ENCODE measurements at places on chromosomes 2 and 18.

DNA sequence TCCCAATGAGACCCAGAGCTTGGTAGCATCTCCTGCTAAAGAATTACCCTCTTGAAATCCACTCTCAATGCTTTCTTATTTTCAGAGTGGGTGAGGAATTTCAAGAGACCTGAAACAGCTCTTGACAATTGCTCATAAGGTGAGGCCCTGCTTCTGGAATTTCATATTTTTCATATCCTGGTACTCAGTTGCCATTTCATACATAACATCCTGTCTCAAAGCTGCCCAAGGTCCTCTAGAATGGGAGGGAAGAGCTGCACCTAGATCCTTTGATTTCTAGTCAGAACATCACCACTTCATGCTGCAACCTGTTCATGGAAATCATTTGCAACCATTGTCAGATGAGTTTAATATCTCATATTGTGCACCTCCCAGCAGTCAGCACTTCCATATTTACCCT, 404.8 kb upstream of the GALNT5 start:
- DNase-seq, result no peak

- DNase-seq, result no peak
These were observed 102.6 kb downstream of the HS6ST1 start for GRCh38 chr2:128215897-128216642.

GRCh38 chr18:63603772-63604171, 16.6 kb downstream of the SERPINB13 start:
- peak; percentile 92 for DNase-seq

GRCh38 chr2:178469219-178469849, 9.1 kb downstream of the FKBP7 start:
- no peak for DNase-seq

GRCh38 chr2:64865073-64865830, 123.9 kb upstream of the SLC1A4 start:
- DNase-seq, result peak; percentile 62

GRCh38 chr2:60306267-60306861, 247.1 kb downstream of the BCL11A start:
- peak; percentile 20 for DNase-seq

GRCh38 chr2:27754138-27754588, 17.4 kb upstream of the MRPL33 start:
- DNase-seq, result peak; percentile 78

DNA sequence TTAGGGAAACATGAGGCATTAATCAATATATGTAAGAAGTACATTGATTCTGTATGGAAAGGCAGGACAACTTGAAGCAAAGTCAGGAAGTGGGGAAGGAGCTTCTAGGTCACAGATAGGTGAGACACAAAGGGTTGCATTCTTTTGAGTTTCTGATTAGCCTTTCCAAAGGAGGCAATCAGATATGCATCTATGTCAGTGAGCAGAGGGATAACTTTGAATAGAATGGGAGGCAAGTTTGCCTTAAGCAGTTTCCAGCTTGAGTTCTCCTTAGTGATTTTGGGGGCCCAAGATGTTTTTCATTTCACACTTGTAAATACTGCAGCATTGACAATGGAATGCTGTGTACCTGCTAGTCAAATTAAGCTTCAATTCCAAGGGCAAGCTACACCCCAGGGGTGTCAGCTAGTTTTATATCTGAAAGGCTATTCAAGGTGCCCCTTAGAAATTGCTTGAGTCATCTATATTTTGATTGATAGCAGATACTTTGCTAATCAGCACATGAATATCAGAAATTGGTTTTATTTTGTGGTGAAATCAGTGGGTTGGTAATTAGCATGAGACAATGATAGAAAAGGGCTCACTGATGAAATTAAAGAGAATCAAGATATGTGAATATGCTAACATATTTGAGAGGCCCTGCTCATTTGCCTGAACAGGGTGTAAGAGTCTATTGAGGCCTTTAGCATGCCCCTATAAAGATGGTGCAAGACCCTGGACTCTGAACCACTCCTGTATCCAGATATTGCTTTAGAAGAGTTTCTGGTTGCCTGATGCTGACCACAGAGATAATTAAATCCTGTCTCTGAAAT, 131.5 kb downstream of the TMEM17 start:
- no peak for DNase-seq

GRCh38 chr18:10851824-10852319, 297.5 kb downstream of the PIEZO2 start:
- peak; percentile 55 for DNase-seq

GRCh38 chr2:20957788-20958525, 85.9 kb downstream of the APOB start:
- DNase-seq, result no peak

- no peak for DNase-seq
These were observed 120.4 kb upstream of the KLF7 start for GRCh38 chr2:207286106-207286505.

DNA sequence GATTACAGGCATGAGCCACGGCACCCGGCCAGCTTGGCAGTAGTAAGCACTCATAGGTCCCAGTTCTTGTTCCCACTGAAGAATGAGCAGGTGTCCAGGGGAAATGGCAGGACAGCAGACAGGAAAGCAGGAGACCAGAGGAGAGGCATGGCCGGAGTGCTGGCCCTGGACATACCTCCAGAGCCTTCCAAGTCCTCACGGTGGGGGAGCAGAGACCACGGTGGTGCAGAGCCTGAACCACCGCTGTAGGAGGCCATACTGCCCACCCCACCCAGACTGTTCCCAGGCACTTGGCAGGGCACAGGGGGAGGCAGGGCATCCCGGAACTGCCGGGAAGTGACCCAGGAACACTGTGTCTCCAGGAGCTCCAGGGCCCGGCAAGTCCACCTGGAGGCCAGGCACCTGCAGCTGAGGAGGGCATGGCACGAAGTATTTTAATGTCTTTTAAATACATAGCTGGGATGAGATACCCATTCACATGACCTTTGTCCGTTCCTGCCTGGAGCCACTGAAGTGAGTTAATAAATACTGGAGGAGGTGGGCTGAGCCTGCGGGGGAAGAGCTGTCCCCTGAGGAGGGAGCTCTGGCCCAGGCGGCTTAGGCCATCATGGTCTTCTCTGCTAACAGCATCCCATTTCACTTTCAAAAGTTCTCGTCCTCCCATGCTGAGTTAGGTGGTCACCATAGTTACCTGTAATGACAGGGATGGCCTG, 49.7 kb upstream of the TFCP2L1 start:
- no peak for DNase-seq

DNA sequence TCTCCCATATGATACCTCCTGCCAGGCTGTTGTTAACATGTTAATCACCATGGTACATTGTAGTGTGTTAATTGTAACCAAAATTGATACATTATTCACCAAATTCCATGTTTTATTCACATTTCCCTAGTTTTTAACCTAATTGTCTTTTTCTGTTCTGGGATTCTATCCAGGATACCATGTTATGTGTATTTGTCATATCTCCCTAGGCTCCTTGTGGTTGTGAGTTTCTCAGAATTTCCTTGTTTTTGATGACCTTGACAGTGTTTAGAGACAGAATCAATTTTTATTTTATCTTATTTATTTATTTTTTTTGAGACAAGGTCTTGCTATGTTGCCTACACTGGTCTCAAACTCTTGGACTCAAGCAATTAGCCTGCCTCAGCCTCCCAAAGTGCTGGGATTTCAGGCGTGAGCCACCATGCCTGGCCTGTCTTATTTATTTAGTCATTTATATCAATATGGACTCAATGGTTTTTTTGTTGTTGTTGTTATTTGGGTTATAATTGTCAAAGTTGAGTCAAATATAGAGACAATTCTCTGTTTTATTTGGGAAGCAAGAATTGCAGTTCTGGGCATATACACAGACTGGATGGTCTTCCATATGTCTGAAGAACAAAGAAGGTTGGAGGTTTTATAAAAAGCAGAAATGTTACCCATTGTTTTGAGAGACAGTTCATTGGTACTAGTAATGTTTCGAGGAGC, 42.6 kb downstream of the INPP4A start:
- no peak for DNase-seq
